ENCODE measurements at places on chromosomes 16 and 17.

DNA sequence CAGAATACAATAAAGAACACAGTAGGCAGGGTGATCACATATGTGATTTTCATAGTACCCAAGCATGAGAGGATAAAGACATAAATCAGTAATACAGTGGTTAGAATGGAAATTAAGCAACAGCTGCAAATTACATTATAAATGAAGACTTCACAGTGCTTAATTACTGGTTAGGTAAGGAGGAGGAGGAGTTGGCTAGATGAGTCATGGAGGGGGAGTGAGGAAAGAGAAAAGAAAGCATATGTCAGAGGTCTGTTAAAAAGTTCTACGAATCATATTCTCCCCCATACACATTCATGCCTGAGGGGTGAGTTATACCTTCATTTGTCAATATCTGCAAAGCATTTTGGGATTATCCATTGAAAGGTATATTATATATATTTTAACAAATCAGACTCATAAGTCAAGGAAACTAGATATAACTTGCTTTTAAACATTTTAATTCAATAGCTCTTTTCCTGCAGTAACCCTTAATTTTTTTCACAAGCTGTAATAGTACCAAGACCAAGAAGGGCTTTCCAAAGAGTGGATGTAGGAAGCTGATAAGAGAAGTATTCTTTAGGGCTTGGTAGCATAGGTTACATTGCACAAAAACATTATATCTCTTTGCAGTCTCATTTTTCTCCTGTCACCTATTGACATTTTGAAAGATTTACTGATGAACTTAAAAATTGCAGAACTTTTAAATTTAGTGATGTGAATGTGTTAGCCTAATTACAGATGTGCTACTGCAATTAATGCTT lies 99.3 kb downstream of the STXBP4 start:
- DNase-seq, result no peak

GRCh38 chr17:30226878-30227277 lies 8.6 kb downstream of the SLC6A4 start:
- no peak for DNase-seq

DNA sequence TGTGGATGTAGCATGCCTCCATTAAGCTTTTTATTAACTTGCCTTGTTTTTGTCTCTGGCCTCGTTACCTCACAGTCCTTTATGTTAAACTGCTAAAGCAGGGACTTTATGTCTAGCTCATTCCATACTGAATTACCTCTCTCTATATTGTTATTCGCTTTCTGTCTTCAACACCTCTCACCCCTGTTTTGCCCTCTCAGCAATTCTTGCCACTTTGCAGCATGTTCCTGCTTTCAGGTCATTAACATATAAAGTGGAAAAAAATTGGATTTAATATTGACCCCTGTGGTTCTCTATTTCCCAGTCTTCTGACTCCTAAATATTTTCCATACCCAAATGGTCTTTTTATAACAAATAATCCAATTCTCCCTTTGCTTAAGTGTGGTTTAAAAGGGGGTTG lies 810.4 kb upstream of the KIF2B start:
- DNase-seq, result no peak

DNA sequence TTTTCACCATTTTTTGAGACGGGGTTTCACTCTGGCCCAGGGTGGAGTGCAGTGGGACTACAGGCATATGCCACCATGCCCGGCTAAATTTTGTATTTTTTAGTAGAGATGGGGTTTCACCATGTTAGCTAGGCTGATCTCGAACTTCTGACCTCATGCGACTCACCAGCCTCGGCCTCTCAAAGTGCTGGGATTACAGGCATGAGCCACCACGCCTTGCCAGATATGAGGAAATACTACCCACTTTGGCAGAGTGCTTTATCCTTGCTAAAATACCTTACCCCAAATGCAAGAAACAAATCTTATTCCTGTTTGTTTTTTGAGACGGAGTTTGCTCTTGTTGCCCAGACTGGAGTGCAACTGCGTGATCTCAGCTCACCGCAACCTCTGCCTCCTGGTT lies 62.9 kb upstream of the MGAT5B start:
- DNase-seq, result no peak

DNA sequence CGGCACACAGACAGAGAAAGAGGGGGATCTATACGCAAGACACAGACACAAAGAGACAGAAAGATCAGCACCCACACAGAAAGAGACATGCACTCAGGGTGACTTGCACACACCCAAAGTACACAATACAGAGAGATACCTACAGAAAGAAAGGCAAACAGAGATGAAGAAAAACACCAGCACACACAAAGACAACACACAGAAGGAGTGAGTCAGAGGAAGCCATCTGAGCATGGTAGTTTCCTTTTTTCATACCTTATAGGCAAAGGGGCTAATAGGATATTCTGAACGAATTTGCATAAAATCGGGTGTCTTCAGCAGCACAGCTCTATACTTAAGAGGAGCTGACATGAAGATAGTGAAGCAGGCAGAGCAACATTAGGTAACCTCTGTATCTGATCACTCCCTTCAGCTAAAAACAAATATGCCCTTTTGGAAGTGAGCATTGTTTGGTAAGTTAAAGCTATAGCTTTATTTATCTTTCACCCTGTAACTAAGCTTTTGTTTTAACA lies 198.6 kb downstream of the AATF start:
- no peak for DNase-seq

DNA sequence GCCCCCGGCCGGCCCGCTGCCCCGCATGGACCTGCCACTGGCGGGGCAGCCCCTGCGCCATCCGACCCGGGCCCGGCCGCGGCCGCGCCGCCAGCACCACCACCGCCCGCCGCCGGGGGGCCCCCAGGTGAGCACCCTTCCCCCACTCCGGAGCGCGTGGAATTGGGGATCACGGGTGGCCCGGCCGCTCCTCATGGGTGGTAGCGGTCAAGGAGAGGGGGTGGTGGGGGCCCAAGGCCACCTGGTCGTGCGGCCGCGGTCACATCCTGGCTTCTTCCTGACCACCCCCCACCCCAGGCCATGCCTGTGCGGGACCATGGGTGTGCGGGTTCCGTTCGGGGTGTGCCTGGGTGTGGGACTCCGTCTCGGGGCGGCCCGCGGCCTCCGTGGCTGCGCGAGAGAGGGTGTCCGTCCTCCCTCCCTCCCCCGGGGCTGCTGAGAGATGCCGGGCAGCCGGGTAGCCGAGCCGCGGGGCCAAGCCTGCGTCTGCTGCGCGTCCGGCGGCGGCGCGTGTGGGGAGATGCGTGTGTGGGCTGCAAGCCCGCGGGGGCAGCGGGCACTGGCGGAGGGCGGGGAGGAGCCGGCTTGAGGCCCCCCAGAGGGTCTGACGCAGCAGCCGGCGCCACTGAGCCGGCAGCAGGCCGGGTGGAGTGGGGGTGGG lies 6.8 kb downstream of the ACD start:
- no peak for DNase-seq

GRCh38 chr16:65782611-65783600 lies 583.6 kb upstream of the CDH5 start:
- no peak for DNase-seq

GRCh38 chr17:16980813-16981731 lies 9.2 kb upstream of the TNFRSF13B start:
- DNase-seq, result no peak

DNA sequence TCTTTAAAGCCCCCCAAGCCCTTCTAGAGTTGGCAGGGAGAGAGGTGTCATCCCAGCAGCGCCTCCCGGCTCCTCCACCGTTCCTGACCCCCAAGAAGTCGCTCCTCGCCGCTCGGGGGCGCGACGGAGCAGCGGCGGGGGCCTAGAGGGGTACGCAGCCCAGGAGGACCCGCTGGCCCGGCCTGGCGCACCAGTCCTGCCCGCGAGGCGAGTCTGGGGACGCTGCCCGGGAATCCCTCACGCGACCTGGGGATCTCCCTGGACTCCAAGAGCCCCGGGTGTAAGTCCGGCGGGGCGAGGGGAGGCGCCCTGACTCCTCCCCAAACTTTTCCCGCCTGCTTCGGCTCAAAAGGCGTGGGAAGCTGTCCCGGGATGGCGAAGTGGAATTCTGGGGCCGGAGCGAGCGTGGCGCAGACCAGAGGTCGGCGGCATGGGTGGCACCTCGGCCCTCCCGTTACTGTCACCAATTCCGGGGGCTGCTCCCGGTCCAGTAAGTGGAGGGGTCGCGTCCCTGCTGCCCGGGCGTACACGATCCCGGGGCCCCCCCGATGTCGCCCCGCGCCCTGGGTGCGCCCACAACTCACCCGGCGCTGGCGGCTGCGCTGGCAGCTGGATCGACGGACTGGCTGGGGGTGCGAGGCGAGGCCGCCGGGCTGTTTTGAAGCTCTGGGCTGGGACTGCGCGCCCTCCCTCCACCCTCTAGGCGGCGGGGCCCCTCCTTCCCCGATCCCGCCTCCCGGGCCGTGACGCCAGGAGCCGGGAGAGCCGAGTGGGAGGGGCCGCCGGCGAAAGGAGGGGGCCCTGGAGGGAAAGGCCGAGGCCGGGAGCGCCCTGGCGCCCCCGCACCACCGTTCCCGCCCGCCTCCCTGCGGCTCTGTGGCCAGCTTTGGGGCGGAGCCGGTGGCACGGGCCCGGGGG lies at the start of gene EMP2:
EMP2 (minus strand) TSS at position 634 of the 918 bp plus-strand sequence. CDS start 32,981 bp downstream, outside the sequence.
- peak; percentile 92 for DNase-seq
